ENCODE measurements at places on chromosomes 3 and 15.

GRCh38 chr3:162774613-162775100 lies 1278.0 kb downstream of the OTOL1 start:
- DNase-seq = no peak

GRCh38 chr15:83899670-83900069 lies 245.7 kb downstream of the ADAMTSL3 start:
- DNase-seq = no peak

DNA sequence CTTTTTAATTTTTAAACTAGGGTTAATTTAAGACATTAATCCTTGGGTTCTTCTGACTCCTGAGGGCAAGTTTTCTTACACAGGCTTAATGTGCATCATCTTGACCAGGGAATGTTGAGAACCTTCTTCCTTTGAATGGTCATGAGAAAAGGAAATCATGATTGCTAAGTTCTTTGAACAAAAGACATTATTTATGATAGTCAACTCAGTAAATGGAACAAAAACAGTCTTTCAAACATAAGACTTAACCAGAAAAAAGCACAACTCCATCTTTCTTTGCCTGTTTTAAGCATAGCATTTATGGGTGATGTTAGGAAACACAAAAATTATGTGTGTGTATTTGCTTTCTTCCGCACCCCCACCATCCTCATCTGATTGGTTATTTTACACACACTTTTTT lies 5.4 kb downstream of the TLNRD1 start:
- DNase-seq = no peak

- DNase-seq = peak; percentile 33
Measured at GRCh38 chr15:83064859-83065258, 2.2 kb downstream of the BTBD1 start.

DNA sequence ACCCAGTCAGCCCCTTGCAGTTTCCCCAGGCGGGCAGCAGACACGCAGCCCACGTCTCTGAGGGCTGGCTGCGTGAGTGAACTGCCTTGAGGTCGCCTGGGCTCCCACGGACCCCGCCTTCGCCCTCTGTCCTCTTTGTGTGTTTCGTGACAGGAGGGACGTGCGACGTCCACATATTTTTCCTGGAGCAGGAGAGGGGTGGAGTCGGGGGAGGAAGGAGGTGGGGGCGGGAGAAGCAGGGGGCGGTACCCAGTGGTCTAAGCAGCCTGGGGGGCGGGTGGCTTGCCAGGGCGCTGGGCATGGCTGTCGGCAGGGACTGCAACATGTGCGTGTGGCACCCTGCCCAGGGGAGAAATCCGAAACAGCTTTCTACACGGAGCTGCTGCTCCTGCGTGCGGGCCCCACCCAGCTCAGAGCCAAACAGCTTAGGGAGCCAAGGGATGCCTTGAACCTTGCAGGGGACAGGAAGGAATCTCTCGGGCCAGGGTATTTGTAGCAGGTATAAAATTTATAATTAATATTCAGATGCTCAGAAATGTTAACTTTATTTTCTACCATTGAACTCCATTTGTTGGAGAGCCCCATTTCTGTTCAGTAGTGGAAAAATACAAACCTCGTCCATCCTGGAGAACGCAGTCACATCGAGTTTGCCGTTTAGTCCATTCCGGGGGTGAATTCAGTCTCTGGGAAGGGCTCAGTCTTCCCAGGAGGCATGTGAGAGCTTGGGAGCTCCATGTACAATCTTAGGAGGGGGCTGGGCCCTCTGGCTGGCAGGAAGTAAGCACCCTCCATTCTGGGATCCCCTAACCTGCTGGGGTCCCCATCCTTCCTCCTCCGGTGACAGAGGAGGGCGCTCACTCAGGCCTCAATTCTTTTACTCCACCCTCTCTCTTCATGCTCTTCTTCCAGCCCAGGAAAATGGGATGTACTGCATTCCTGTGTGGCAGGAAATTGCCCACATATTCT lies 79.1 kb upstream of the MEF2A start:
- DNase-seq = no peak

GRCh38 chr3:19970327-19970726 lies 23.4 kb downstream of the RAB5A start:
- no peak for DNase-seq

DNA sequence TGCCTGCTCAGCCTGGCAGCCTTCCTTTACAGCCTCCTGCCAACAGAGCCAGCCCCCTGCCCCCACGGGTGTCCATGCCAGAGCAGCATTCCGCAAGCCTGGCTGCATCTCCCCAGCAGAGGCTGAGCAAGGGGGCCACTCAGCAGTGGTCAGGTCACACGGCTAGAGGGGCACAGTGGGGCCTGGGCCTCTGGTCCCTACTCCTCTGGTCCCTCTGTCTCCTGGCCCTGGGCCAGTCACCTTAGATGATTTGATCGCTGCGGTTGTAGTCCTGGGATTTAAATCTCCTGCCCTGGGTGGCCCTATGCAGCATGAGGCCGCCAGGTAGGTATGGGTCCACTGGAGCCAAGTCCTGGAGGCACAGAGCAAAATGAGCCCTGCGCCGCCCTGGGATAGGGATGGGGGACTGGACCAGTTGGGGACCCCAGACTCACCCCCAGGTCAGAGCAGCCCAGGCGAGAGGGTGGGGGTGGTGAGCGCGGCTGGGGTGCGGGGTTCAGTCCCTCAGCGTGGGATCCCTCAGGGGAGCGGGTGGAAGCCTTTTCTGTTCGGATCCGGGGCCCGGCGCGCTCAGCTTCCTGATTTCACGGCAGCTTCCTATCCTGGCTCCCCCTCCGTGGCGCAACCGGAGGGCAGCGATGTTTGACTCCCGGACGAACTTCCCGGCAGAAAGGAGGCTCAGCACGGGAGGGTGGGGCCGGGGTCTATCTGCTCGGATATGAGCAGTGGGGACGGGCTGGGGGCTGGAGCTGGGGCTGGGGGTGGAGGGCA lies at the start of gene ZBTB47:
Gene ZBTB47, plus strand, starts transcription at position 138 of the 771 bp plus-strand sequence. CDS start 4,659 bp downstream, outside the sequence.
- DNase-seq = peak; percentile 58

- no peak for DNase-seq
Measured at GRCh38 chr15:32889214-32889613, 171.4 kb downstream of the GREM1 start.

DNA sequence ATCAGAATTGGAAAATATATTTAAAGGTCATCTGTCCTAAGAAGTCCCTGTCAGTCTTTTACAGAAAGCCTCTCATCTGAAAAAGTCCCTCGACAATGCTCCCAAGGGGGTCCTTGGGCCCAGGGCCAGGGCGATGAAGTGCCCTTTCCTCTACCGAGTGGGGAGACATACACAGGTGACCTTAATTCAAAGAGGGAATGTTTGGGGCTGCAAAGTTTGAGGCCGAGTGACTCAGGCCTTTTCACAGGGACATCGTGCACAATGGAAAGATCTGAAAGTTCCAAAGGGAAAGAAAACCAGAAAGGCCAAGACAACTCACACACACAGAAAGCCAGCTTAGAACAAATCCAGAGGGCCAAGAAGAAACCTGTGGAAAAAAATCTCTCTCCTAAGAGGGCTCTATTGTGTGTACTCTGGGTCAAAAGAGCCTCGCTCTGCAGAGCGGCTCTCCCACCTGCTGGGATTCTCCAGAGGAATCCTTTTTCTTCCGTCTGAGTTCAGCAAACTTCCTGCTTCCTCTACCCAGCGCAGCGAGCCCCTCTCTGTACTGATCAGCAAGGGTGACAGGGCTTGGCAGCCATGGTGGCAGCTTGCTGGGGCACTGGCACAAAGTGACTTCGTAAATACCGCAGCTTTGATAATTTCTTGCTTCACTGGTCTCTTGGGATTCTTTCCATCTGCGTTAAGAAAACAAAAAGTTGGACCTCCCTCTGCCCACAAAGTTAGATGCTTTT lies 259.1 kb downstream of the OPA1 start:
- DNase-seq = peak; percentile 59

GRCh38 chr3:161939918-161940620 lies 443.5 kb downstream of the OTOL1 start:
- DNase-seq = peak; percentile 52

GRCh38 chr3:172259111-172259541 lies 189.1 kb downstream of the GHSR start:
- DNase-seq = no peak

- no peak for DNase-seq
Measured at GRCh38 chr15:82995938-82996337, 9.9 kb downstream of the RAMAC start.

GRCh38 chr3:133023362-133023761 lies 14.8 kb upstream of the TMEM108 start:
- DNase-seq = no peak

- no peak for DNase-seq
Measured at GRCh38 chr3:43423639-43424038, 137.3 kb downstream of the SNRK start.

DNA sequence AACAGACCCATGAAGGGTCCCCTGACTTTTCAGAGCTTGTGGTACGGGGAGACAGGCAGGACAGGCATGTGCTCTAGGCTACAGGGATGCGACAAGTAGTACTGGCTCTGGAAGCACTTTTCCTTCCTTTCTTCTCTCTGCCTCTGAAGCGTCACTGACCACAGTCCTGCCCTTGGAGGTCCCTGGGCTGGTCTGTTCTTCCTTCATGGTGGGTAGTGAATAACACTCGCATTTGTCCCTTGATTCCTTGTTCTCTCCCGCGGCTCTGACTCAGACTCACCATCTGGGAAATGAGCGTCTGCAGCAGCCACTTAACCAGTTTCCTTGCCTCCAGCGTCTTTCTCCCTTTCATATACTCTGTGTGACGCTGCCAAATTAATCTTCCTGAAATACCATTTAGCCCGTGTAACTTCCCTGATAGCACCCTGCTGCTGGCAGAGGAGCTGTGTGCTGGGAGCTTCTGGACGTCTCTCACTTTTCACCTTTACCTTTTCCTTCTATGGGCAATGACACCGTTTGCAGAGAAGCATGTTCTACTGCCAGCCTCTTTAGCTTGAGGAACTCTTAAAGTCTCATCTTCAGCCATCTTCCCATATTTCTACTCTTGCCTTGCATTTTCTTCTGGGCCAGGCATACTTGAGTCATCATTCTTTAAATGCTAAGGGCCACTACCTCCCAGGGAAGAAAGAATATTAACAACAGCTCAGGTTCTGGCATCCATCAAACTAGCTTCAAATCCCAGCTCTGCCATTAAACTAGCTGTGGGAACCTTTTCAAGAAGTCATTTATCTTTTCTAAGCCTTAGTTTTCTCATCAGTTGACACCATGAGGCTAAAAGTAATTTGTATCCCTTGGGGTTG lies 33.6 kb downstream of the TMEM45A start:
- DNase-seq = no peak

- DNase-seq = no peak
Measured at GRCh38 chr3:180409170-180409569, 192.8 kb upstream of the TTC14 start.

DNA sequence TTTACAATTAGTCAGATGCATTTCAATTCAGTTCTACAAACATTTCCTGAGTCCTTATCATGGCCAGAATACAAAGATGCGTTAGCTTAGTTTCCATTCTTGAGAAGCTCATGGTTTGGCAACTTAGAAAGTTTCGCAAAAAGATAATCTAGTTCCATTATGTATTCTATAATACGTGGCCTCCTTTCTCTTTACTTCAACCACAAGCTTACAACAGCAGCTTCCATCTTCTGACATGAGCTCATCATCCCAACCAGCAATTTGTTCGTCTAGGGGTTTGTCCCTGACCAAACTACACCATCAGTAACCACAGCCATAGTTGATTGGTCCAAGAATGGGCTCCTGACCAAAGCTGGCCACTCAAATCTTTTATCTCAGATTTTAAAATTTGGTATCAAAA lies 267.6 kb upstream of the TBC1D5 start:
- DNase-seq = peak; percentile 61

GRCh38 chr3:128447561-128448013 lies 19.1 kb downstream of the DNAJB8 start:
- DNase-seq = no peak

DNA sequence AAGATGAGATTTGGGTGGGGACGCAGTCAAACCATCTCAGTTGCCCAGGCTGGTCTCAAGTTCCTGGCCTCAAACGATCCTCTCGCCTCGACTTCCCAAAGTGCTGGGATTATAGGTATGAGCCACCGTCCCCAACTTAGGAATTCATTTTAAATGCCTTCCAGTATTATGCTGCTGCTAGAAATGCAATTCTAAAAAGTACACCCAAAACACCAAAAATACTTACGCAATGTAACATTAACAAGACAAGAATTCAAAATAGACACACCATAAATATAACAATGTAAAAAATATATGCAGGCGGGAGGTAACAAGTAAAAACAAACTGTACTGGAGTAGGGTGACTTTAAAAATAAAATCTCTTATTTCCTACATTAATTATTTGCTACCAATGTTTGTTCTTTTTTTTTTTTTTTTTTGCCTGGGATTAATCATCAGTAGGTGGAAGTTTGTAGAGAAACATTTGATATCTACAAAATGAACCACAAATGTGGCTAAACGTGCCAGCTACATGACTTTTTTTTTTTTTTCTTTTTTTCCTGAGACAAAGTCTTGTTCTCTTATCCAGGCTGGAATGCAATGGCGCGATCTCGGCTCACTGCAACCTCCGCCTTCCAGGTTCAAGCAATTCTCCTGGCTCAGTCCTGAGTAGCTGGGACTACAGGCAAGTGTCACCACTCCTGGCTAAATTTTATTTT lies 56.8 kb downstream of the SETMAR start:
- DNase-seq = no peak

GRCh38 chr15:39407116-39407515 lies 173.8 kb upstream of the THBS1 start:
- no peak for DNase-seq

- DNase-seq = no peak
Measured at GRCh38 chr3:19346759-19347158, 198.4 kb downstream of the KCNH8 start.

DNA sequence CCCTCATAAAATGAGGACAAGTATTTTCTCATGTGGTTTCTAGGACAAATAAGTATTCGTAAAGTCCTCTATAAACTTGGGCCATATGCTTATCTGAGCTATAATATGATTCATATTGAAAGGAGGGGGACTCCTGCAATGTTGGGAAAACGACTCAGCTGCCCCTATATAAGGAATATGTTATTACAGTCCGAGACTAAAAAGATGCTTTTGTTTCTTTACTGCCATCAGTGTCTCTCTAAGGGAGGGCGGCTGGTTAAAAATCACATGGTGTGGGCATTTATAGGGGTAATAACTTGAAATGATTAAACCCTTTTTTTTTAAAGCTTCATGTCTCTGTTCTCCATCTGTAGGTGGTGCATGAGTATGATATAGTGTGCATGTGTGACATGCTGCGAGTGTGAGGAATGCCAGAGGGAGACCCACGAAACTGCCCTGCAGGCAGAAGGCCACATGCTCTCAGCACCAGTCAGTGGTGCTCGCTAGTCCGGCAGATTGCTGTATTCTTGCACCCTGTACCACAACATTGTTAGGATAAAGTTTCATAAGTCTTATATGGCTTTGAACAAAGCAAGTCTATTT lies 256.0 kb upstream of the CTDSPL start:
- no peak for DNase-seq

Measured in NB4 (cell line).